Fibroblast of skin of right biceps (primary cell): ENCODE measurements at places on chromosomes 7 and 10.

GRCh38 chr7:157977306-157977705 is 610.3 kb downstream of the PTPRN2 start:
- no peak for DNase-seq

DNA sequence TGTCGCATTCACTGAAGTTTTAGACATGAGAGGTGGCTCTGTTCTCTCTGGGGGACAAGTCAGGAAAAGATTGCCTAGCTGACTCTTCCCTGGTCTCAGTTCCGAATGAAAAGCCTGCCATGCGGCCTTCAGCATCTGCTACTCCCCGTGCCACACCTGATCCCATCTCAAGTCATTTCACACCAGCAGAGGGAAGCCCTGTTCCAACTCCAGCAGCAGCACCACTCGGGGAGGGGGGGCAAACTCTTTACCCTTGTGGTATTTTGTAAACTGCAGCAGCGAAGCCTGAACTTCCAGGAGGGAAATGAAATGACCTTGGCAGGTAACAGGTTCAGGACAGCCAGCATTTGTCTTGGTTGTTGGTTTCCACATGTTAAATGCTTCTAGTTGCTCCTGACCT is 13.8 kb downstream of the LRRC4 start:
- no peak for DNase-seq

DNA sequence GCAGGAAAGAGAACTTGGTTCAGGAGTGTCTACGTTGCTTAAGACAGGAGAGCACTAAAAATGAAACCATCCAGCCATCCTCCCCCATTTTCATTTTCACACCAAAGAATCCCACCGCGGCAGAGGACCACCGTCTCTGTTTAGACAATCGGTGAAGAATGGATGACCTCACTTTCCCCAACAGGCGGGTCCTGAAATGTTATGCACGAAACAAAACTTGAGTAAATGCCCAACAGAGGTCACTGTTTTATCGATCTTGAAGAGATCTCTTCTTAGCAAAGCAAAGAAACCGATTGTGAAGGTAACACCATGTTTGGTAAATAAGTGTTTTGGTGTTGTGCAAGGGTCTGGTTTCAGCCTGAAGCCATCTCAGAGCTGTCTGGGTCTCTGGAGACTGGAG is 1.4 kb upstream of the IL6 start:
- peak; percentile 52 for DNase-seq

GRCh38 chr10:97129666-97130065 is 56.1 kb downstream of the SLIT1 start:
- DNase-seq = no peak

DNA sequence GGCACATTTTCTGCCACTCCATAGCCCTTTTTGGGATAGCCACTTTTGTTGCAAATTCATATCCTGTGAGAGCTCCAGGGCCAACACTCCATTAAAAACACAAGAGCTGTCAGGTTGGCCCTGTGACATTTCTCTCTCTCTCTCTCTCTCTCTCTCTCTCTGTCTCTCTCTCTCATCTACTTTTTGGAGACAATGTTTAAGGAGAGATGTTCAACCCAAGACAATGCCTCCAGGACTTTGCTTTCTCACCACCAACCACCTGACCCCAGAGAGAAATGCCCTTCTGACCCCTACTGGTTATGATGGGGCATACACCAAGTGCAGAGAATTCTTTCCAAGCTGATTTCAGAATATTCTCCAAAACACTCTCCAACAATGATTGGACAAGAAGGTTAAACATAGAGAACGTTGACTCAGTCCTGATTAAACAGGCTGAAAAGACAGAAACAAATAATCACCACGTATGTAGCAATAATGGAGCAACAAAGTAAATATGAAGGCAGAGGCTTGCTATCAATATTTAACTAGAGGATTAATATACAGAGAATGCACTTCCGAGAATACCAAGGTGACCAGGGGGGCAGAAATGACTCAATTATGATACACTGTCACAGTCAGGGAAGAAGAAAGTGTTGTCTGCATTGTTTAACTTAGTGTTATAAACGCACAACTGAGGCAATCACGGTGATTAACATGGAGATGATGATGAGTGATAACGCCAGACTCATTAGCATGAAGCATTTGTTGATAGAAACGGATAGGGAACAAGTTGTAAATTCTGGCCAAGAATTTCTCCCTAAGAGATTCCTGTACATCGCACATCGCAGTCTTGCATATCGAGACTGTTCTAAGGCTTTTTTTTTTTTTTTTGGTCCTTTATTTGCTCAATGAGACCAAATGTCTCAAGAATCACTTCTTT is 178.5 kb downstream of the NRP1 start:
- peak; percentile 82 for DNase-seq
